CD4-positive, alpha-beta T cell treated with Interleukin-6 at 100 ng/mL for 8 hours (primary cell): ENCODE measurements at places on chromosomes 5 and 9.

GRCh38 chr5:156582193-156582598 lies 255.2 kb downstream of the SGCD start:
- DNase-seq, result no peak

DNA sequence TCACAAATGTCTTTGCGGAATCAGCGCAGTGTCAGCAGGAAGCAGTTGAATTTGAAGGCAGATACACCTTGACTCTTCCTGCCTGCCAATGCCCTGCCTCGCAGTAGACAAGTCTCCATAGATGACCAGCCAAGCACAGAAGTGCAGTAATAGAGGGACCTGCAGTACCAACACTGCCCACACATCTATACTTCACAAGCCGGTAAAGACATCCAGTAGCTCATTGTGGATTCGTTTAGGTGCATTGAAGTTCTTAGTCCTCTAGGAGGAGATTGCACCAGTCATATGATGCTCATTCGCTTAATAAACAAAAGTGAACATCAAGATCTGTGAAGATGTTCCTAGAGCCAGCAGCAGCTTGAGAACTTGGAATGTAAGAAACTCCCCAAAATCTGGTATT lies 7.1 kb upstream of the IFNA2 start:
- no peak for DNase-seq

- no peak for DNase-seq
Observed at GRCh38 chr5:168590666-168591065, 11.5 kb upstream of the PANK3 start.

DNA sequence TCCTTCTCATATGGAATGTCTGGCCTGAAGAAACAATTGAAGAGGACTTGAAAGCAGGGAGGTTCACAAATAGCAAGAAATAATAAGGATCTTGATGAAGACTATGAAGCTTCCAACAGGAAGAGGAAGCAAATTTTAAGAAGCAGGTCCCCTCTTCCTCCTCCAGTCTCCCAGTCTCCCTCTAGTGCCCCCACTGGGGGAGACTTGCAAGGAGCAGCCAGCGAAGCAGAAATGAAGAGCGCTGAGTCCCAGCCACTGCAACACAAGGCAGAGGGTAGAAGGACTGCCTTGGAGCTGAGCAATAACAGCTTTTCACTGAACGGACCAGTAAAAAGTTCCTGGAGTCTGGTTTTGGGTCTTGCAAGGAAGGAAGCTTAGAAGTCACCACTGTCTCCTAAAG lies 32.6 kb upstream of the ACO1 start:
- DNase-seq, result no peak

DNA sequence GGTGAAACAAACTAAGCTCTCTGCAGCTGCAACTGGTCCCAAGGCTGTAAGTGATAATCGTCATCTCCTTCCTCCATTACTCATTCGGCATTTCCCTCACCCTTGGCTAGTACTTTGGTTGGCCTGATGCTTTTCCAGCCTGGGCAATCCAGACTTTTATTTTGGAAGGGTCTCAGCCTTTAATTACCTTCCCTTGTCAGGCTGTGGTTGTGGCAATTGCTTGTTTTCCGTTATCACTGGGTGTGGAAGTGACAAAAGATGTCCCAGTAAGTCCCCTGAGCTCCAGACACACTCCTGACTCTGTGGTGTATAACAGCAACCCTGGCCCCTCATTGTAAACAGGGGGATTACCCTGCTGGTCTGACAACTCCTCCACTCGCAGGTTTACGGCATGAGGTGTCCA lies 6.3 kb upstream of the FAF2 start:
- DNase-seq, result no peak
